ENCODE measurements at places on chromosomes 2 and 18.

DNA sequence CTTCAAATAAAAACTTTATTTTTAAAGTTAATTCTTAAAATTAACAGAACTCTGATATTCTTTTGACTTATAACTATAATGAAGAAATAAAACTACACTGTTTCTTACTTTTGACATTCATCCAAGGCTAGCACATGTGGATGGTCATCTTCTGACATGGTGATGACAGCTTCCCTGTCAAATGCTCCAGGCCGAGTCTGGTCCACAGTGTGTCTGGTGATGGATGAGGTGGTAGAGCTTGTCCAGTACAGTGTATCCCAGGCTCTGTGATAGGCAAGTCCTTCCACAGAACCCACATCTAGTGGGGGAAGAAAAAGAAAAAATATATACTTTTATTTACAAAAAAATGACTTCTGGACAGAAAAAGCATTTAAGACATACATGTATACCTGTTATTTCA is 1529.5 kb downstream of the LRP1B start:
- DNase-seq: no peak

DNA sequence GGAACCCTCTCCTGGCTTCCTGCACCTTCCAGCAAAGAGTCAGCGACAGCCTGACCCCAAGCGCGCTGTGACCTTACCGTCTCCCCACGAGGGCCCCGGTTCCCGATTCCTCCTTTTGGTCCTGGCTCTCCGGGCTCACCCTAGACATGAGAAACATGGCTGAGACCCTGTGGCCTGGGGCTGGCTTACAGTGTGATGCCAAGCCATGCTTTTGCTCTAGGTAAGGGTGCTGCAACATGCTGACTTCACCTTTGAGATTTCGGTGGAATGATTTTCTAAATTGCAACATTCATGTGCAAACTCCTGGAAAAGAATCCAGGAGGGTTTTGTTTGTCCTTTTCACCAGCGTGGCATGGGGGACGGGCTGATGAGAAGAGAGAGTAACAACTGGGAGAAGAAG is 63.9 kb downstream of the COL6A3 start:
- no peak for DNase-seq

- DNase-seq: no peak
Measured at GRCh38 chr2:73333564-73333963, 40.2 kb upstream of the EGR4 start.

- no peak for DNase-seq
Measured at GRCh38 chr2:173868406-173868805, 96.8 kb downstream of the SP3 start.

DNA sequence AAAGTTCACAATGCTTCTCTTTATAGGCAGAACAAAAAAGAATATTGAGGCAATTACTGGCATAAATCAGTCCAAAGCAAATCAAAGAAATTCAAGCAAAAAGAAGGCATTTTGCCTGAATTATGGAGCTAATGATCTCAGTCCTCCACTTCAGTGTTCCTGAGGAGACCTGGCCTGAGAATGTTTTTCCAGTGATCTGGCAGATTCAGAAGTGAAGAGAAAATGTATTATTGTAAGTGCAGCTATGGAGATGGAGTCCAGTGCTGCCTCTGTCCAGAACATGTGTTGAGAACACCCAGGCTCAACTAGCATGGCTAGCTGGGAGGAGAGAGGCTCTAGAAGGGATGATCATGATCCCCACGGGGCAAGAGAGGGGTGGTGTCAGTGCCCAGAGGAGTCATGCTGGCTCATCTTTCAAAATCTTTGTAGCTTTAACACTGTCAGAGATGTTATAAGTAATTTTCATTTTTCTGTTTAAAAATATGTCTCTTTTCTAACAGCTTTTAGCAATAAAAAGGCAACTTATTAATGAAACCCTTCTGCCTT is 367.0 kb upstream of the RAB12 start:
- no peak for DNase-seq

DNA sequence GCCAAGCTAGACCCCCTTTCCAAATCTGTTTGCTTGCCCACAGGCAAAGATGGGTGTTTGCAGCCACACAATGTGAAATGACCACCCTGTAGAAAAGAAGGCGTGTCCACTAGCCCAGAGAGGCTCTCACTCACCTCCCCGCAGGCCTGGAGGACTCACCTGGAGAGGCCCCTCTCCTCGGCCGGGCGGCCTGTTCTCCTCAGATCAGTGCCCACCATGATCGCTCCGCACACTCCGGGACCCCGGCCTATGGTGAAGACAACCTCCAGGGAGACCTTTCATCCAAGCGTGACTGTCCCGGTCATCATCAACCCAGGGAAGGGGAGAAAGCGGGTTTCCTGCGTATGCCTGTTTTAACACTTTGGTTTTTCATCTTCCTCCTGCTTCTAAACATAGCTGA is 328.7 kb upstream of the SALL3 start:
- no peak for DNase-seq

DNA sequence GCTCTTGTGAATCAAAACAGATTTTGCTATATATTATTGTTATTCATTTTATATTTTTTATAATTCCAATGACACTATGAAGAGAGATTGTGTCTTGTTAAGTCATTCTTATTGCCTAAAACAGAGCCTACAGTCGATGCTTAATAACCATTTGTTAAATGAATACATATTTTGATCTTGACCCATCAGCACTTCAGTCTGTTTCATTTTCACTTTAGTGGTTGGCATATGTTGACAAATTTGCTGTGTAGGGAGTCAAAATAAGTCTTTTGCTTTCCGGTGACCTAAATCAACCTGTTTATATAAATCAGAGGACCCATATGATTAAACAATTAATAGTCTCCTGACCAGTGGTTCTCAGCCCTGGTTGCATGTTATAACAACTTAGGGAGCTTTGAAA is 97.1 kb downstream of the TXNL1 start:
- no peak for DNase-seq

DNA sequence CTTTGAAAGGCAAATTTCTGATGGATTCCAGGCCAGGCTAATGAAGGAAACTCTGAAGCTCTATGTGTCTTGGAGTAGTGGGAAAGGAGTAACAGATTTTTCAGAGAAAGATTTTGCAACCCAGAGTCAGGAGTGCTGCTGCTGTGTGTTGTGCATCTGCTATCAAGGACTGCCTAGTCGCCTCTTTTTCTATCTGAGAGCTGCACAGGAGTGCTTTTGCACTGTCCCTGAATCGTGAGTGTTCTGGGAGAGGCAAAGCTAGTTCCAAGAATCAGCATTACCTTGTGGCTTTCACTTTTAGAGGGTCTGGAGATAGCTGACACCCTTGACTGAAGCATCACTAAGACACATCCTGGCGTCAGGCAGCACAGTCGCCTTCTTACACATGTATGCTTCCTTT is 336.4 kb downstream of the PARD3B start:
- no peak for DNase-seq

- no peak for DNase-seq
Measured at GRCh38 chr18:78607784-78608183, 371.8 kb upstream of the SALL3 start.

DNA sequence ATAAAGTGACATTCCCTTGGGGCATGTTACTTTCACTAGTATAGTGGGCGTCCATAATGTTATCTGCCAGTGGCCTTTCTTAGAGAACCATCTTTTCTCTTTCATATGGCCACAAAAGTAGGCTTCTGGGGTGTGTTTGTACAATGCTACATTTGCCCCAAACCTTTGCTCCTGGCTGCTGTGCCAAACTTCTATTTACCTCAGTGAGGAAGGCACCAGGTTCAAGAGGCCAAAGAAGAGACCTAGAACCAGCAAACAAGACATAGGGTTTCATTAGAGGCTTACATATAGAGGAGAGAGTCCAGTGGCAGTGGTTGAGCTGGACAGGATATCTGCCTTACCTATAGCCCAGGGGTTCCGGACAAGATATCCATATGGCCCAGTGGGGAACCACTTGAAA is 48.5 kb downstream of the CPO start:
- DNase-seq: no peak

- no peak for DNase-seq
Measured at GRCh38 chr2:80496775-80497174, 192.2 kb upstream of the LRRTM1 start.

DNA sequence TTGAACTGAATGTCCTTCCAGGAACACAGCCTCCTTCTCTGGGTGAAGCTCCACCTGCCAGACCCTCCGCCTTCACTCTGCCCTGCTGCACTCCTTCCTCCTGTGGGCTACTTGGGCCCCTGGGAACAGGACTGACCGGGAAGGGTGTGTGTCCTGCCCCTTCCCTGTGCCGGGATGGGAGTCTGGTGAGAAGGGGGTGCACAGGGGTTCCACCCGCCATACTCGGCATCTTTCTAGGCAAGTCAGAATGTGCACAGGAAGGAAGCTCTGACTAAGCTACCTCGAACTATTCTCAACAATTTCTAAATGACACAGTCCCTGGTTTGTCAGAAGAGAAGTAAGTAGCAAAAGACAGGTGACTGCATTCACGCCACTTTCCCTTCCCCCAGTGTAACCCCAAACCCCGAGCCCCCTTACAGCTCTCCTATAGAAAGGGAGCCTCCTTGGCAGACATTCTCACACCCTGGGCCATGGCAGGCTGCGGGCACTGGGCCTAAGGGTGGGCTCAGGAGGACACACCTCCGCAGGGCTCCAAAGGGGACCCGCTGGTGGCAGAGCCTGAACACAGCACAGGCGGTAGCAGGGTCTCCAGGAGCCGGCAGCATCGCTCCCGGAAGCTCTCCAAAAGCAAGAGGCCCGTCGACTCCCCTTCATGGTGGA is 184.1 kb downstream of the HDAC4 start:
- no peak for DNase-seq

DNA sequence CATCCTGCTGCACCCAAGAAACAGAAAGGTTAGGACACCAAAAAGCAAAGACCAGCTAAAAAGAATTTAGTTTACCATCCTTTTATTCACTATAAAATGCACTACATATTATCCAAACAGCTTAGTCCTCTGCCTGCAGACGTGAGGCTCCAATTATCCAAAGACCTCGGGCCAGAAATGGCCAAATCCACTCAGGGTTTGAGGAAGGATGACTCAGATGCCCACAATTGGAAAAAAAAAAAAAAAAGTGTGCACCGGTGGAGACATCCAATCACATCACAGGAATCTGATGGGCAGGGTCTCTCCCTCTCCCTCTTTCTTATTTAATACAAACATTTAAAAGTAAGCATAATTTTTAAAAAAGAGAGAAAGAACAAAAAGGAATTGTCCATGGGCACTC is 65.7 kb downstream of the TRABD2A start:
- DNase-seq: no peak

- no peak for DNase-seq
Measured at GRCh38 chr2:20620696-20621365, 30.1 kb downstream of the HS1BP3 start.

DNA sequence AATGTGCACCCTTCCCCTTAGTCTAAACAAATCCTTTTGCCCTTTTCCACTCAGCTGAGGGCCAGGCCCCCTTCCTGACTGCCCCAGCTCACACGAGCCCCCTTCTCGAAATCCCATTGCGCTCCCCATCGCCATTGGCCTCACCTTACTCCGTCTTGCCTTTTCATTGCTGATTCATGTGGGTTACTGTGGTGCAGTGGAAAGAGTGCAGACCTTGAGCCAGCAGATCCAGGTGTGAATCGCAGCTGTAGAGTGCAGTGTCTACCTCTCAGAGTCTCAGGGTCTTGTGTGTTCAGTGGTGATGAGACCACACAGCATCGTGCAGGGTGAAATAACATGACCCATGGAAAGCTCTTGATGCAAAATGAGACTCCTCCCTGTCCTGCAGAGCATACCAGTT is 132.4 kb upstream of the APCDD1 start:
- DNase-seq: no peak

DNA sequence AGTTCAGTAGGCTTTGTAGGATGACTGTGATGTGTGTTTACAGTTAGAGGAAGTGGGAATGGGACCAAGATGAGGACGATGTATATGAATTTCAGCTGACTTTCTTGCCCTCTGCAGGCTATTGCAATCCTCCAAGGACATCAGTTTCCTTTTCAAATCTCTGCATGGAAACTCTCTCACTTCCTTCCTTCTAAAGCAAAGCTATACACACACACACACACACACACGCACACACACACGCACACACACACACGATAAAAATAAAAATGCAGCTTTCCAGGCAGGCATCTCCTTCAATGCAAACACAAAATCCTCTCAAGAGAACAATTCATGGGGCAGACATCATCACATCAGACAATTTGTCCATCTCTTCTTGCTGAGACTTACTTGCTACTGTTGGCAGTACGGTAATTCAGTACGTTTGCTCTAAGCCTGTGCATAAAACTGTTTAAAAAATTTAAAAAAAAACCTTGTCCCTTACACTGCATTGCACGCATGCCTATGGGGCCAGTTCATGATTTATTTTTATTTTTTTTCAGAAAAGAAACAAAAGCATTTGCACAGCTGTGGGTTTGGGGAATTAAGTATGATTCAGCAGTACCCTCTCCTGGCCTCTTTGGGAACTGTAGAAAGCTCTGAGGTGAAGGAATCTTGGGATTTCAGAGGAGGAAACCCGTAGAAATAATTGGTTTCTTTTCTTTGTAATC is 27.1 kb upstream of the ICOS start:
- peak; percentile 57 for DNase-seq

GRCh38 chr2:78718473-78718872 is 307.0 kb upstream of the REG3G start:
- DNase-seq: no peak

GRCh38 chr2:217652761-217653639 is 349.8 kb downstream of the TNS1 start:
- peak; percentile 70 for DNase-seq

- DNase-seq: no peak
Measured at GRCh38 chr2:195594248-195594647, 62.8 kb upstream of the SLC39A10 start.

- no peak for DNase-seq
Measured at GRCh38 chr18:62637403-62637802, 77.9 kb upstream of the PHLPP1 start.

DNA sequence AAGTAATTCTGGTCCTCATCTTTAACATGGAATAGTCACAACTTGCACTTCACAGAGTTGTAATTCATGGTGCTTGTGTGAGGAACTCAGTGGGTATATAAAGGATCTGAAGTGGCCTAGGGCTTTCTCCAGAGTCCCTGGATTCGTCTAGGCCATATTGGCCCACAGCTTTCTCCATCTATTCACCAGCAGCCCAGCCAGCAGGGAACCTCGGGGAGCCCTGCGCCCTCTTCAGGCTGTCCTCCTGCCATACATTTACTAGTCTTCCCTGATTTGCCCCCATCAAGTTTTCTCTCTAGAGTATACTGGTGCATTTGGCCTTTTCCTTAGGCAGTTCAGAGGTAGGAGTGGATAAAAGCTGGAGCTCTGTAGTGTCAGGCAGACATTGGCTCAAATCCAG is 278.3 kb downstream of the MYCN start:
- no peak for DNase-seq

- DNase-seq: no peak
Measured at GRCh38 chr2:126808929-126809328, 89.8 kb upstream of the TEX51 start.

- no peak for DNase-seq
Measured at GRCh38 chr2:232876978-232877441, 6.9 kb downstream of the SNORC start.

DNA sequence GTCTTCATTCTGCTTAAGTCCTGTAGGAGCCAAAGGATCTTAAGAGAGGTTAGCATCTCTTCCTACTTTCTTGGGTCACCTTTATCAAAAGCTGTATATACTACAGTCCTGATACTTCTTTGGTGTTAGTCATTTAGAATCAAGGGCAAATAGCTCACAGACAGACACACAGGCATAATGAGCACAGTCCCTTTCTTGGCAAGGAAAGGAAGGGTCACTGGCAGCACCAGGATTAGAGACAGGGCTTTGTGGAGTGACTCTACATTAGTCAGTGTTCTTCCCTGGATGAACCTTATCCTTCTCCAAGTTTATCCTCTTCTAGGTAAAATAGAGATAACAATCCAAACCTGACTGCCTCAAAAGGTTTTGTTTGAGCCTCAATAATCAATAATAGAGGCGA is 40.0 kb upstream of the NCKAP5 start:
- DNase-seq: no peak
